ENCODE measurements at places on chromosomes 7 and 10.

GRCh38 chr10:48523212-48523819, 81.6 kb downstream of the ARHGAP22 start:
- no peak for DNase-seq

GRCh38 chr10:73244866-73245477, 2.1 kb downstream of the DNAJC9 start:
- DNase-seq: no peak

- no peak for DNase-seq
Observed at GRCh38 chr7:157693071-157693520, 356.3 kb downstream of the DNAJB6 start.

- no peak for DNase-seq
Observed at GRCh38 chr10:404991-405390, 269.7 kb downstream of the ZMYND11 start.

DNA sequence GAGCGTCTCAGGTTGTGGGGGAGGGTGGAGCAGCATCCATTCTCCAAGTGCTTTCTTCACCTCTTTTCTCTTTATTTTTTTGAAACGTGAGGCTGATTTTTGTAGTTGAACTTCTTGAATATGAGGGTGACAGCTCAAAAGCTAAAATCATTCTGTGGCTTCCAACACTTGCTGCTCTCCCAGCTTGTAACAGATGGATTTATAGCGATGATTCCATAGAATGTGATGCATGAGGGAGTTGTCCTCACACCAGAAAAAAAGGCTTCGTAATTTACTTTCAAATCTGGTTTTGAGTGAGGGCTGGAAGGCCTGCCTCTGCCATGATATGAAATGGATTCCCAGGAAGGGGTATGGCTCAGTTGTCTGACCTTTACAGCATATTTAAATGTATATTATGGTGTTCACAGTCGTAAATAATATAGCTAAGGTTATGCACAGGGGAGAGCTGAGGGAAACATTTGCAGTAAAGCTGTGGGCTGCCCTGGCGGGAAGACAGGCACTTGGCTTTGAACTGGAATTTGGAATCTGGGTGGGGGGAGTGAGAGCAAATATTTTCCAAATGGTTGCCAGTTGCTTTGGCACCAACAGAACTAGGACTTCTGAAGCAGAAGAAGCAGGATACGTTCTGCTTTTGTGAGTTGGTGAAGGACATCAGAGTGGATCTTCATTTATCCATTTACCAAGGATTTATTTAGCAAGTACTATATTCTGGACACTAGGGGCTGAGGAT, 166.7 kb downstream of the SORCS3 start:
- DNase-seq: no peak

- DNase-seq: no peak
Observed at GRCh38 chr10:23432639-23433038, 6.2 kb upstream of the OTUD1 start.

GRCh38 chr7:20713792-20714191, 72.9 kb downstream of the SP8 start:
- no peak for DNase-seq

DNA sequence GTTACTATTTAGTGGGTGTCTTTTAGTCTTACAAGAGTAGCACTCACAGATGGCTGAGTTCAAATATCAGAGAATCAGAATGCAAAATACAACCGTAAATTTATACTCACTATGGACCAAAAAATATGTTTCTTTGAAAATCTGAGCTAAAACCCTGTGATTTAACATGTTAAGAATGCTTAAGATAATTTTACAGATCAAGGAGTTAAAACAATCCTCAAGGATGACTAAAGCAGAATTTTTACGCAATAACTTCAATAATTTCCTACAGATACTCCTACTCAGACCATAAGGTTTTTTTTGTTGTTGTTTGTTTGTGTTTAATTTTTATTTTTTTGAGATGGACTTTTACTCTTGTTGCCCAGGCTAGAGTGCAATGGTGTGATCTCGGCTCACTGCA, 47.9 kb upstream of the CCDC6 start:
- no peak for DNase-seq

DNA sequence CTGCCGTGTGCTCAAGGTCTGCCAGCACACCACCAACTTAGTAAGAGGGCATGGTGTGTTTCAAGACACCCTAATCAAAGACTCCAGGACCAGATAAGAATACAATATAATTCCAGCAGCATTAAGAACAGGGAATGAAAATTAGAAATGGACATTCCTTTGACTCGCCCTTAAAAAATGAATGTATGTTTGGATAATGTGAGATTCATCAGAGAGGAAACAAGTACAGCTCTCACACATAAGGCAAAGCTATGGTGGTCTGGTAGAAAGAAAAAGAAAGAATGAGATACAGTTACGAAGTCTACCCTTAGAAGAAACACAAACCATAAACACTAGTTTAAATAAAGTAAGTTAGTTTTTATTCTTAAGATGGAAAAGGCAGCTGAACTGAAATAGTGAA, 174.8 kb upstream of the ANK3 start:
- no peak for DNase-seq

- DNase-seq: no peak
Observed at GRCh38 chr7:76049295-76049694, 1.4 kb downstream of the MDH2 start.

DNA sequence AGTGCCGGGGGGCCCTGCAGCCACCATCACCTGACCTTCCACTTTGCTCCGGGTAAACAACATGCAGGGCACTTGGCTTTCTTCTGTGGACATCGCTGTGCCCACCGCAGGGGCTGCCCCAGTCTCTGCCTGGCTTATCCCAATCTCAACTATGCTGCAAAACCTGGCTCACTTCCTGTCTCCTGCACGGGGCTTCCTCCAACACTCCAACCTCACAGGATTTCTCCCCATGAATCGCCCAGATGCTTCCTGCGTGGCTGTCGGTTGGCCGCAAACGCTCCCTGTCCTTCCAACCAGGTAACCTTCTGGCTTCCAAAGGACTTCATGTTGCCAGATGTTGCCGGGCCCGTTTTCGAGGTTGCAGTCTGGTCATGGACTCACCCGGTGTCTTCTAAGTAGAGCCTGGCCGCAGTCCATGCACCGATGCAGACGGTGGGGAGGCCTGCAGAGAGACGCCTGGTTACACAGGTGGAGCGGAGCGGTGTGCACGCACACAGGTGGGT, 109.0 kb downstream of the VIPR2 start:
- DNase-seq: no peak

DNA sequence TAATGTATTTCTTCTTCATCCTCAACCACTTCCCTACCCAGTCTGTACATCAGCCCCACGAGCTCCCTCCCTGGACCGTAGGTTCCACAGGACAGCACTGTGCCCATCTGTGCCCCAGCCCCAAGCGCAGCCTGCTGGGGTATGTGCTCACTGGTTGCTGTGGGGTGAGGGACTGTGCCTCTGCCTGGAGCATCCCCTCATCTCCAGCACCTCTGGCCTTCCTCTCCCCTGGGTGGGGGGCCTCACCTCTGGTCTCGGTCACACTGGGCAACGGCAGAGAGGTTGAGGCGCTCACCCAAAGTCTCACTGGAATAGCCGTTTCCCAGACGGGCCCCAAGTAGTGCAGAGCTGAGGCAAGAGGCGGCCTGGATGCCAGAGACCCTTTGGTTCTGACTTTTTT, 1.5 kb upstream of the PRKAR1B start:
- no peak for DNase-seq

- DNase-seq: no peak
Observed at GRCh38 chr7:129205987-129206785, 17.8 kb downstream of the SMO start.

GRCh38 chr10:126243971-126244370, 144.3 kb downstream of the ADAM12 start:
- no peak for DNase-seq

- no peak for DNase-seq
Observed at GRCh38 chr7:109873296-109873695, 1217.6 kb upstream of the LRRN3 start.

DNA sequence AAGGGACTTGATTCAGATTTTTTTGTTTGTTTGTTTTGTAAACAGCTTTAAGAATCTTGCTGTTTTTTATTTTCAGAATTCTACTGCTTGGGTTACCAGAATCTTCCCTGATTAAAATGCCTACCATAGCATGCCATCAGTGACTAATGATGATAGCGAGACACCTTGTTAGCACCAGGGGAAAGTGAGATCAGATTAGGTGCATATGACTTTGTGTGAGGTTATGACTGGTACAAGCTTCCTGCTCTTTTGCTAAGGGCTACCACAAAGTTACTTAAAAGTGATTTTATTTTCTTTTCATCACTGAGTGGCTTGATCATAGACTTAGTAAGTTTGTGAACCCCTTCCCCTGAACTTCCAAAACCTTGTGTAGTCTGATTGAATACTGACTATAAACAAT, 93.5 kb downstream of the SND1 start:
- DNase-seq: no peak

DNA sequence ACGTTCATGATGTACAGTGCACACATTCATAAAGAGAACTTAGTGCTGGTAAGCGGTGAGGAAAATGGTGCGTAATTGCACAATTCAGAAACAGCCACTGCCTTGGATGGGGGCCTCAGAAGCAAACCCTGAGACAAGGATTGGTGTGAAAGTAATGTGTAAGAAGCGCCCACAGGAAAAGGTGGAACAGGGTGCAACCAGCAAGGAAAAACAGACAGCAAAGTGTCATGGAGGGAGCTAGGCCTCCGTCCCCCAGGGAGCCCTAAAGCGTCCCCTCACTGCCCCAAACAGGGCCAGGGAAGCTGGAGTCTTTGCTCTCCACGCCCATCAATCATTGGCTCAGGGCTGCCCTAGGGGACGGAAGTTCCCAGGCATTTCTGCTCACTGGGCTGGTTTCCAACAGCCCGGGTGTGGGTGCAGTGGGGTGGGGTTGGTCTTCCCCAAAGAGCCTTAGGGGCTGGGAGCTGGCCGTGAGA, 9.6 kb upstream of the C10orf105 start:
- DNase-seq: no peak

DNA sequence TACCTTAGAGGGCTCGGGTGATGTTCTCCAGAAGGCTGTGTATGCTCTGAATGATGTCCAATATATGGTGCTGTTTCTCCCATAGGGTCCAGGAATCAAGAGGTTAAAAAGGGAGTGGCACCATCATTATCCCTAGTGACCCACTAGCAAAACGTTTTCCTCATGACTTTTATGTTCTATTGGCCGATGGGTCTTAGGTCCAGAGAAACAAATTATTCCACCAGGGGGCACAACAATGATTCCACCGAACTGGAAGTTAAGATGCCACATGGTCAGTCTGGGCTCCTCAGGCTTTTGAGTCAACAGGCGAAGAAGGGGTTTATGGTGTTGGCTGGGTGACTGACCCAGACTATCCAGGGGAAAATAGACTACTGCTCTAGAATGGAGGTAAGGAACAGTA, 256.1 kb downstream of the COBL start:
- no peak for DNase-seq

- no peak for DNase-seq
Observed at GRCh38 chr7:152395112-152395511, 40.7 kb downstream of the KMT2C start.

DNA sequence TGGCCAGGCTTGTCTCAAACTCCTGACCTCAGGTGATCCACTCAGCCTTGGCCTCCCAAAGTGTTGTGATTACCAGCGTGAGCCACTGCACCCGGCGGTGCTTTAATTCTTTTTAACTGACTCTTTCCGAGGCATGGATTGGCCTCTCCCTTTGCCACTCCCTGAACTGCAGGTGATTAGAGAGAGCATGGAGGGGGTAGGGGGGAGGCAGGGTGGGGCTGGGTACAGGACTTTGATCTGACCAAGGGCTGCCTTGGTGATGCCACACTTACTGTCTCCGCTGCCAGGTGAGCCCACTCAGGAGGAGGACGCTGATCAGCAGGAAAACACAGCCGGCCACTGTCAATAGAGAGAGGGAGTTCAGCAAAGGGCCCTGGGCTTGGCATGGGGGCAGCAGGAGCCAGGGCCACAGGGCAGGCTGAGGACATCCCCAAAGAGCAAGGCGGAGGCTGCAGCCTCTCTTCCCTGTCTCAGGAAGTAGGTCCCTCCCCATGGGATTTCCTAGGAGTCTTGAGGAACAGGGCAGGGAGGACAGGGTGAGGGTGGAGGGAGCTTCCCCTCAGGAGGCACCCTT, 40.5 kb upstream of the IL15RA start:
- no peak for DNase-seq

- no peak for DNase-seq
Observed at GRCh38 chr10:46297406-46298204, 10.8 kb downstream of the ANTXRL start.

DNA sequence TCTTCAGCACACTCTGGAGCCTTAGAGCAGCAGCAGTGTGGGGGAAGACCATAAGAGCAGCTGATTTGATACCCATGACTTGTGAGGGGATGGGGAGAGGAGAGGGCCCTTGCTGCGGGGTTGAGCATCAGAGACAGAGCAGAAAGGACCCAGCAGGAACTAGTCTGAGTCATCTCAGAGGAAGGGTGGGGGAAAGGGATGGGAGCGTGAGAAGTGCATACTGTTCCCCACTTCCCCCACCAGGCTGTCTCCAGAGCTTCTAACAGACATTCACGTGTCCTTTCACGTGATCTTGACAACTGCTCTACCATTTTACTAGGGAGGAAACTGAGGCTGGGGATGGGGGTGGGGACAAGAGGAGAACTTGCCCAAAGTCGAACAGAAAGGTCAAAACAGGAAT, 38.7 kb downstream of the FAM241B start:
- DNase-seq: no peak

GRCh38 chr7:4836206-4836661, 25.6 kb downstream of the PAPOLB start:
- DNase-seq: no peak

- DNase-seq: no peak
Observed at GRCh38 chr7:128017862-128018845, 13.1 kb downstream of the LRRC4 start.

DNA sequence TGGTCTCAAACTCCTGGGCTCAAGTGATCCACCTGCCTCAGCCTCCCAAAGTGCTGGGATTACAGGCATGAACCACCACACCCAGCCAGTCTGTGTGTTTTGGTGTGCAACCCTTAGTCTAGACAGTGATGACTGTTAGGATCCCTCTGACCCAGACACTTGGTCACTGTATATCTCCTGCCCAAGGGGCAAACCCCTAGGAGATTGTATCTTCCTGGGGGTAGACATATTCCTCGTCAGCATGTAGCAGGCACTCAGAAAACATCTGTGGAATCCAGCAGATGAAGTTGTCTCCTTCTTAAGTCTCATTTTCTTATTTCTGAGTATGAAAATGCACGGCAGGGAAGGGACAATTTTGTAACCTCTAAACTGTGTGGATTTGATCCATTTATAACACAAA, 292.5 kb downstream of the GFRA1 start:
- DNase-seq: no peak

DNA sequence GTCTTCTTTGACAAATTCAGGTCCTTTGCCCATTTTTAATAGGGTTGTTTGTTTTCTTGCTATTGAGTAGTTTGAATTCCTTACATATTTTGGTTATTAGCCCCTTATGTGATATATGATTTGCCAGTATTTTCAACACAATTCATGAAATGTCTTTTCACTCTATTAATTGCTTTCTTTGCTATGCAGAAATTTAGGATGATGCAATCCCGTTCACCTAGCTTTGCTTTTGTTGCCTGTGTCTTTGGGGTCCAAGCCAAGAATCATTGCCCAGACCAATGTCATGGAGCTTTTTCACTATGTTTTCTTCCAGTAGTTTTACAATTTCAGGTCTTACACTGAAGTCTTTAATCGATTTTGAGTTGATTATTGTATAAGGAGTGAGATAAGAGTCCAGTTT, 154.5 kb downstream of the PAXIP1 start:
- DNase-seq: no peak

GRCh38 chr7:135184254-135184841, 13.8 kb upstream of the CYREN start:
- DNase-seq: no peak

GRCh38 chr7:22647451-22648257, 79.3 kb upstream of the IL6 start:
- DNase-seq: no peak
